Activated CD4-positive, alpha-beta T cell treated with anti-CD3 and anti-CD28 coated beads for 36 hours (primary cell): ENCODE measurements at places on chromosomes 3 and 15. TPM values are rescaled to one million over a fixed set of nuclear protein-coding genes. Genes with fewer than 3 reads are reported as not detected.

- no peak for DNase-seq
Observed at GRCh38 chr3:148101061-148101460, 596.6 kb upstream of the AGTR1 start.

DNA sequence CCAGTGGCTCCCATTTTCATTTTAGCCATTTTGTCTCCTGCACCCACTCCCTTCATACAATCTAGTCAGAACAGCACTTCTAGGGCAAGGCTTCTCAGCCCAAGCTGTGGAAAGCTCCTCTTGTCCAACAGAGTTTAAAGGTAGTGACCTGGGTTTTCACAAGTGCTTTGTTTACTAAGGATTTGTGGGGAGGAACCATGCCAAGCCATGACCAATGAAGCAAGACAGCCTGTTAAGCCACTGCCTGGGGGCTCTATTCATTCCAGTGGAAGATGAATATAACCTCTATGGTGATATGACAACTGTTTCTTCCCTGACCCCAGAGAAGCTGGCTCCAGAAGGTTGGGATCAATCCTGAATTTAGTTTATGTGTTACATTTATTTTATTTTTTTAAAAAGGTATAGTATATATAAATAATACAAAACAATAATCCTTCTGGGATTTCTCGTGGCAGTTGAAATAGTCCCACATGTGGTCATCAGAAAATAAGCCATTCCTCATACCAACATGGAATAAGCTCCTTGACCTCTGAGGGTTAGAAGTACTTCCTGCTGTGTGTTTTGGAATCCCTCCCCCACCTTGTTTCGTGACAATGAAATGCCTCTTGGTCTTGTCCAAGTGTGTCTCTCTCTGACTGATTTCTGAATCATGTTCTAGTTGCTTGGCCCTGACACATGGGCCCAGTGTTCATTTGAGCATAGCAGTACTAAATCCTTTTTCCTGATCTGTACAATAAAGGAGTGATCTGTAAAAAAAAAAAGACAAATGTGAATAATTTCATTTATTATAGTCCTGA, 13.3 kb upstream of the THUMPD3 start:
- DNase-seq = no peak

The LINGO1 gene
- not detected for total RNA-seq

DNA sequence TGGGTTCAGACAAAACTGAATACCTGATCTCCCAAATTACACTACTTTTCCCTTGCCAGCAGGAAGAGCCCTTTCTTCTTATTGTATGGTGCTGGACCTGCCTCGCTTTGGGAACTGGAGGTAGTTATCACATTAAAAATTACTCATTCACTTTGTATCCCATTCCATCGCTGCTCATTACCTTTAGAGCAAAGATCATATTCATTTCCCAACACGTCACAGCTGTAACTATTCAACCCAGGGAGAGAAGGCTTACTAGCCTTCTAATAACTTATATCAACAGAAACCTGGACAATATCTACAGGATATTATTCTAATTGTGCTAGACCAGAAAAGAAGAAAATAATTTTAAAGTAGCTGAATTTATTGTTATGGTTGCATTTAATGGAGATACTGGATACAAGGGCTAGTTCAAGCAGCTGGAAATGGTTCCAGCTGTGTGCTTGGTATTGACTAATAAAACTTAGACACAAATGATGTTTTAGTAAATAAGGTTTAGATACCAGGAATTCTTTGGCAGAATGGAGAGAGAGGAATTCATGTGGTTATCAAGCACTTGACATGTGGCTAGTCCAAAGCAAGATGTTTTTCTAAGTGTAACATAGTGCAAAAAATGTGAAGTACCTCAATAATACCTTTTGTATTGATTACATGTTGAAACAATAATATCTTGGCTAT, 656.3 kb downstream of the ROBO1 start:
- DNase-seq = no peak

GRCh38 chr3:189534531-189534930, 96.7 kb upstream of the TP63 start:
- no peak for DNase-seq

DNA sequence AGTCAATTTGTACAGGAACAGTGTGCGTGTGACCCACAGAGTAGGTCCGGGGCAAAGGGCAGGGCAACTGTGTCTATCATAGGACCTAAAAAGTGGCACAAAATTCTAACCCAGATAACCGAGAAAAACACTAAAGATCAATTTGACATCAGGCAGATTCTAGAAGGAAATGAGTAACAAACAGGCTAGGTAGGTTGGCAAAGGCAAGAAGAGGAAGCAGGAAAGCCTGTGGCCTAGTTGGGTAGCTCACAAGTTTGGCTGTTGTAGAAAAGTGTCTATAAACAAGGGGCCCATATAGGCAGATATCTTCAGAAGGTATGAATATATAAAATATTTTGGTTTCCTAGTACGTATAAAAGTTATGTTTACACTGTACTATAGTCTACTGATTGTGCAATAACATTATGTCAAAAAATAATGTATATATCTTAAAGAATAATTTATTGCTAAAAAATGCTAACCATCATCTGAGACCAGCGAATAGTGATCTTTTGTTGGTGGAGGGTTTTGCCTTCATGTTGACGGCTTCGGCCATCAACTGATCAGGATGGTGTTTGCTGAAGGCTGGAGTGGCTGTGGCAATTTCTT, 13.3 kb upstream of the OR5K1 start:
- DNase-seq = no peak

- peak; percentile 38 for DNase-seq
Observed at GRCh38 chr15:24848050-24848449, 106.7 kb upstream of the SNRPN start.

DNA sequence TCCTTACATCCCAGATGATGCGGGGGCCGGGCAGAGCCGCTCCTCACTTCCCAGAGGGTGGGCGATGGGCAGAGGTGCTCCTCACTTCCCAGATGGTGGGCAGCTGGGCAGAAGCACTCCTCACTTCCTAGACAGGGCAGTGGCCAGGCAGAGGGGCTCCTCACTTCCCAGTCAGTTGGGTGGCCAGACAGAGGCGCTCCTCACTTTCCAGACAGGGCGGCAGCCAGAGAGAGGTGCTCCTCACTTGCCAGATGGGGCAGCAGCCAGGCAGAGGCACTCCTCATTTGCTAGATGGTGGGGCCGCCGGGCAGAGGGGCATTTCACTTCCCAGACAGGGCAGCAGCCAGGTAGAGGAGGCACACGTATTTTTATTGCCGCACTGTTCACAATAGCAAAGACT, 622.0 kb upstream of the KCNMB2 start:
- no peak for DNase-seq

DNA sequence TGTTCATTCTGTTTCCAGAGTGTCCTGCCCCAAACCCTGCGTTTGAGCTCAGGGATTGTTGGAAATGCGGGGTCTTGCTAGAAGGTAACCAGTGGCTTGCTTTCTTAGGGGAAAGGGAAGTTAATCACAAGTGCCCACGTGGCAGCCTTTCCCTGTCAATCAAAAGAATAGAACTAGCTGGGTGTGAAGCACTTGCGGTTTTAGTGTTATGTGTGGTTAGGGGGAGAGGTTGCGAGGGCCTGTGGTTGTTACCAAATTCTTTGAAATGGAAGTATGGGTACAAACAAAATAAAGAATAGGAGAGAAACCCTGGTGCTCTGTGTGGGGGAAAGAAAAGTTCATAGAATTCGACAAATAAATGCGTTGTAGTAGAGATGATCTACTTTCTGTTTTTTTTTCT, 67.6 kb downstream of the FNDC3B start:
- DNase-seq = peak; percentile 73

DNA sequence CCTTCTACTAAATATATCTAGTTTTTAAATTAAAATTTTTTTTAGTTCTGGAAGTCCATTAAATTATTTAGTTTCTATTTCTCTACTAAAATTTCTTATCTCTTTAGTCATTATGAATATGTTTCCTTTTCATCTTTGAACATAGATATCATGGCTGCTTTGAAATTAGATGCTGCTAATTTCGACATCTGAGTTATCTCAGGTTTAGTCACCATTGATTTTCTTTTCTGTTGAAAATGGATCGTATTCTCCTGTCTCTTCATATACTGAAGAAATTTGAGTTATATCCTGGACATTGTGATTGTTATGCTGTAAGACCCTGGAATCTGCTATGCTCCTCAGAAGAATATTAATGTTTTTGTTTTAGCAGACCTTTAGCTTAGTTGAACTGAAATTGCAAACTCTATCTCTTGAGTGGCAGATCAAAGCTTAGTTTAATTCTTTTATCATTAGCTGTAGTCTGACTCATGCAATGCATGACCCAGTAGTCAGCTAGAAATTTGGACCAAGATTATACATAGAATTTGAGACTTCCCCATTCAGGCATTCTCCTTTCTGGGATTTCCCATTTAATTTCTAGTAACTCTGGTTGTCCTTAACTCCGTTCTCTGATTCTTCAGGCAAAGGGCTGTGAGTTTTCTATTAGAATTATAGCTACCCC, 439.8 kb upstream of the IL12A start:
- DNase-seq = no peak

DNA sequence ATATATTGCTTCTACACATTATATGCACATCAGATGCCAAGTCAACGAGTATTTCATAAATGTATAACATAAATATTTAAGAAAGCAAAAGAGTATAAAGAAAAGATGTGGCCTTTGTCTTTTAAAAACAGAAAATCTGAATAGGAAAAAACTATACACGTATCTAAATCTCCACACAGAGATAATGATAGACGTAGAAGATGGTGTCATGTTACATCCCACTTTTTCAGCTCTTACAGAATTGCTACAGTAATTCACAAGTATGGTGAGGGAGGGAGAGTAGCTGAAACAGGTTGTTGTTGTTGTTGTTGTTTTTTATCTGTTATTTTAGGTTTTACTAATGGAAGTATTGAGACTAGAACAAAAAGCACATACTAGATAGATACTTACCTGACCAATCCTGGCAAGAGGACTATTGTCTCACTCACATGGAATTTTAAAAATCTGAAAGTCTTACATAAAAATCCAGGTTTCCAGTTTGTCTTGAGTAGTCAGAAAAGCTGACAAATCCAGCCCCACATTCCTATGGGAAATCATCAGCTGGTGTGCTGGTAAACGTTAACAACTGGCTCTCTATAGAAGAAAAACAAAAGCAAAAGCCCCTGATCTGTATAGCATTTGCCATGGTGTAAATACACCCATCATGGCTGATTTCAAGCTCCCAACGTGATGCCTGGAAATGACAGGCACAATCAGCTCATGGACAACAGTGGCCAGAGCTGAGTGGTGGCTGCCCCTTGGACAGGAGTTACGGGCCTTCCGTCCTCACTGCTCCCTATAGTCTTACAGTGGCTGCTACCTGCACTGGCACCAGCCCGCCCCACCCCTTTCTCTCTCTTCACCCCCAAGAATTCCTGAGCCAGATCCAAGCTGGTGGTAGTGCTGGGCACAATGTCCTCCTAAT, 47.4 kb upstream of the VGLL4 start:
- DNase-seq = no peak

The NANOGP8 gene
- total RNA-seq = not detected
